ENCODE measurements at places on chromosomes 16 and 17. TPM values are rescaled to one million over a fixed set of nuclear protein-coding genes. Genes with fewer than 3 reads are reported as not detected.

The CHST4 gene
- not detected for total RNA-seq

The CACNG1 gene
- total RNA-seq, result not detected

- peak within 1 kb of the TSS; percentile 93 for H3K4me3 ChIP-seq
- peak within 1 kb of the TSS; percentile 91 for H3K27ac ChIP-seq
- H3K36me3 ChIP-seq, result peaks cover 4% of the 10 kb centered on the region
- peaks cover 77% of the 10 kb centered on the region for H3K4me1 ChIP-seq
- peak; percentile 86 for DNase-seq
Observed at GRCh38 chr17:28743243-28744103, at the start of gene TRAF4. Gene TRAF4 (plus strand): TSS chr17:28744011. CDS start chr17:28744113, 102 bp downstream.

GRCh38 chr16:24124291-24124690, 131.8 kb upstream of the CACNG3 start:
- peak overlapping the region; percentile 46 for H3K27ac ChIP-seq
- H3K4me3 ChIP-seq, result no peak overlapping the region
- DNase-seq, result no peak
- H3K4me1 ChIP-seq, result no peaks in the 10 kb centered on the region
- peaks cover 7% of the 10 kb centered on the region for H3K36me3 ChIP-seq
- no peaks in the 10 kb centered on the region for H3K27me3 ChIP-seq

DNA sequence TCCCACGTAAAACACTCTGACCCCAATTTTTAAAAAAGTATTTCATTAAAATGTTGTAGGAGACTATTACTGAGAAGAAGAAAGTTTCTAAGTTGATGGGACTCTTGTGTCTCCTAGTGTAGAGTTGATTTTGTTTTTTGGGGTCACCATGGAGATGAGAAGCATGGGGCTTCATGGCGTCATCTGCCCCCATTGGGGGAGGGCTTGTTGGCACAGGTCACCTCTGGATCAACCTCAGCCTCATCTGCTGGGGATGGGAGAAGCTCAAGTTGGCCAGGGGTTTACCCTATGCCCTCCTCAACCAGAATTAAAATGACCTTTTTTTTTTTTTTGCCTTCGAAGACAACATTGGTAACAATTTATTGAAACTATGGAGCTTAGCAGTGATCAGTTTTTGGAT, 28.3 kb downstream of the MSI2 start:
- H3K36me3 ChIP-seq, result peaks cover 3% of the 10 kb centered on the region
- peaks cover 78% of the 10 kb centered on the region for H3K4me1 ChIP-seq
- H3K27me3 ChIP-seq, result no peaks in the 10 kb centered on the region
- DNase-seq, result peak; percentile 10
- peak overlapping the region; percentile 94 for H3K27ac ChIP-seq
- peak overlapping the region; percentile 60 for H3K4me3 ChIP-seq

DNA sequence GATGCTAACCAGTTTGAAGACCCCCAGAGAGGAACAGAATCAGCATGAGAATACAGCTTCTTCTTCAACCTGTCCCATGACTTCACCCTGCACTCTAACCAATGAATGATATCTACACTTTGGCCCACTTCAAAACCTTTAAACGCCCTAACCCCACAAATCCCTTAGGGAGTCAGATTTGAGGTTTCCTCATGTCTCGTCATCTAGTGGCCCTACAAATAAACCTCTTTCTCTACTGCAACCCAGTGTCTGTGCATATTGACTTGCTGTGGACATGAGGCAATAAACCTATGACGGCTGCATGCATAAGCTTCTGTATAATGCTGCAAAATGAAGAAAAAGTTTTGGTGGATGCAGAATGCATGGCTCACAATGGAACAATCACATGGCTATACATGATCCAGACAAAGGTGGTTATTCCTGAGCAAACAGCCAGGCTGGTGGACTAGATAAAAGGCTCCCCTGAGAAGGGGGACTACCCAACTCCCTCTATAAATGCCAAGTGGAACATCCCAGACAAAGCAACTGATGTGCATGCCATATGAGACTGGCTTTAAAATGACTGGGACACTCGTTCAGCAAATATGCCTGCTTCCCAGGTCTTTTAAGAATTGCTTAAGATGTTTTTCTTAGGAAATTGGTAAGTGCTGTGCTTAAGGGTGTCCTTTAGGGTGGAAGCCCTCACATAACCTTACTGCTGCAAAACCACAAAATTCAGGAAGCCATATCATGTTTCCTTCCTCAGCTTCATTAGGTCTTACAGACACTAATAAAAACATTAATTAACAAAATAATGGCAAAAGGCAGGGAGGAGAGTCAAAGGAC, 12.2 kb downstream of the N4BP1 start:
- no peak overlapping the region for H3K27ac ChIP-seq
- DNase-seq, result no peak
- no peak overlapping the region for H3K4me3 ChIP-seq
- no peaks in the 10 kb centered on the region for H3K27me3 ChIP-seq
- H3K4me1 ChIP-seq, result peaks cover 45% of the 10 kb centered on the region

The CCL18 gene
- 0.48 TPM for total RNA-seq

DNA sequence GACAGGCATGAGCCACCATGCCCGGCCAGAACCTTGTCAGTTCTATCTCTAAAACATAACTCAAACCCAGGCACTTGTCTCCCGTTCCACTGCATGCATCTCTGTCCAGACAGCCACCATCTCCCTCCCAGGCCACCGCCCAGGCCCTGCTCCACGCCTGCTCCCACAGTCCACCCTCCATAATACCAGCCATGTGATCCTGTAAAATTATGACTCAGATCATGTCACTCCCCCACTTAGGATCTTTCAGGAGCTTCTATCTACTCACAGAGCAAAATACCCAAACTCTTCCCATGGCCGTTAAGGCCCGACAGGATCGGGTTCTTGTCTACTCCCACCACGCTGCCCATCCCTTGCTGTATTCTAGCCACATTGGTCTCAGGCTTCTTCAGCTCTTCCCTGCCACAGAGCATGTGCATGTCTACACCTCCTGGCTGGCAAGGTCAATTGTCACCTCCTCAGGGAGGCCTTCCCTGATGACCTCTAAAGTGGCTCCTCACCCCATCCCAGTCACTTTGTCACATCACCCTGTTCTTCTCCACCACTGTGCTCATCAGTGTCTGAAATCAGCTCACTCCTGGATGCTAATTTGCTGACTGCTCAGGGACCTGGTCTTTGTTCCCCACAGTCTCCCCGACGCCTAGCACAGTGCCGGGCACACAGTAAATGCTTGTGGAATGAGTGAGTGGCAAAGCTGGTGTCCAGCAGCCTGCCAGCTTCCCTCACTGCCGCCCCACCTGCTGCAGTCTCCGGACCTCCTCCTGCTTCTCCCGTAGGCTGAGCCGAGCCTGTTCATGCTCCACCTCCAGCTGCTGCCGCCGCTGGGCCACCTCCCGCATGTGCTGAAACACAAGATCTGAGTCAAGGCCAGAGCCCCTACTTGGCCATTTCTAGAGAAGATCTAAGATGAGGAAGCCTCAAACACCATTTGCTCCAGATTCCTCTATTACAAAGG, 6.7 kb downstream of the TSPOAP1 start:
- H3K36me3 ChIP-seq, result no peaks in the 10 kb centered on the region
- H3K27me3 ChIP-seq, result no peaks in the 10 kb centered on the region
- DNase-seq, result peak; percentile 38
- H3K4me3 ChIP-seq, result no peak overlapping the region
- H3K4me1 ChIP-seq, result peaks cover 51% of the 10 kb centered on the region
- peak overlapping the region; percentile 82 for H3K27ac ChIP-seq

GRCh38 chr17:1995907-1996799, 29.0 kb downstream of the RTN4RL1 start:
- no peaks in the 10 kb centered on the region for H3K4me1 ChIP-seq
- H3K36me3 ChIP-seq, result no peaks in the 10 kb centered on the region
- no peak overlapping the region for H3K27ac ChIP-seq
- no peak overlapping the region for H3K4me3 ChIP-seq
- peaks cover 30% of the 10 kb centered on the region for H3K27me3 ChIP-seq

The TBC1D3 gene
- not detected for total RNA-seq

The HP gene
- not detected for total RNA-seq

DNA sequence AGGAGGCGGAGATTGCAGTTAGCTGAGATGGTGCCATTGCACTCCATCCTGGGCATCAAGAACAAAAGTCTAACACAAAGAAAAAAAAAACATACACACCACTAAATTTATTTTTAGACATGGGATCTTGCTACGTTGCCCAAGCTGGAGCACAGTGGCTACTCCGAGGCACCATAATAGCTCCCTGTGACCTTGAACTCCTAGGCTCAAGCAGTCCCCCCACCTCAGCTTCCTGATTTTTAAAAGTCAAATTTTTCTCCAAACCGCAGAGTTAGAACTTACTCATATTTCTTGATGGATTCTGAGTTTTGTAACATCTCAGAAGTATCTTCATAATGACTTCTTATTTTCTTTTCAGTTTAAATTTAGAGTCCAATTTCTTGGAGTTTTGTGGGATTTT, 3.4 kb downstream of the CMTM4 start:
- H3K27me3 ChIP-seq, result peaks cover 19% of the 10 kb centered on the region
- no peaks in the 10 kb centered on the region for H3K36me3 ChIP-seq
- peaks cover 22% of the 10 kb centered on the region for H3K4me1 ChIP-seq
- no peak for DNase-seq
- H3K4me3 ChIP-seq, result no peak overlapping the region

DNA sequence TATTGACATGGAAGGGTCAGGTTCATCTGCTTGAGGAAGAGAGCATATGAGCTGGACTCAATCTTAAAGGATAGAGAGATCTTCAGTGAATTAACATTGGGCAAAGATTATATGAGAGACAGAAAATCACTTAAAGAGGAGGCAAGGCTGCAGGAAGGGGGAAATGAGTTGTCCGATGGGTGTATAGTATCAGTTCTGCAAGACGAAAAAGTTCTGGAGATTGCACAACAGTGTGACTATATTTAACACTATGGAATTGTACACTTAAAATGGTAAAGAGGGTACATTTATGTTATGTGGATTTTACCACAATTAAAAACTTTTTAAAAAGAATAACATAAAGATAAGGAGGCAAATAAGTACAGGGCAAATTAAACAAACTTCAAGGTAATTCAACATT, 80.7 kb downstream of the HELZ start:
- DNase-seq, result no peak
- H3K27me3 ChIP-seq, result no peaks in the 10 kb centered on the region
- H3K27ac ChIP-seq, result no peak overlapping the region
- no peak overlapping the region for H3K4me3 ChIP-seq
- no peaks in the 10 kb centered on the region for H3K4me1 ChIP-seq

- no peaks in the 10 kb centered on the region for H3K27me3 ChIP-seq
- H3K27ac ChIP-seq, result no peak overlapping the region
- peaks cover 86% of the 10 kb centered on the region for H3K4me1 ChIP-seq
- peaks cover 5% of the 10 kb centered on the region for H3K36me3 ChIP-seq
- DNase-seq, result no peak
Observed at GRCh38 chr16:81000873-81001272, 5.8 kb downstream of the CMC2 start.

The VAT1L gene
- not detected for total RNA-seq

DNA sequence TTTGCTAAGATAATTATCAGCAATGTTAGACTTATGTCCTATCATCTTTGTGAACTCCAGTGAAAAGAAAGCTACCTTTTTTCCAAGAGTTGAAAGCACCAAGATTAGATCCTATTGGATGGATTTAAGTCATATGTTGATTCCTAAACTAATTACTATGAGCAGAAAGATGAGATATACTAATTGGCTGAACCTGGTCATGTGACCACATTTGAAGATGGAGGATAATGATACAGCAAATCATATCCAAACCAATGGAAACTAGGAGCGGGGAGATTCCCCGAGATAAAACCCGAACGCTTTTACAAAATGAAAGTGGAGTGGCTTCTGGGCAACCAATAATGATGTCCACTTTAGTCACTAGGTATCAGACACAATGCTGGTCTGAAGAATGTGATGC, 1060.2 kb upstream of the EEF2KMT start:
- DNase-seq, result no peak
- no peak overlapping the region for H3K27ac ChIP-seq
- H3K36me3 ChIP-seq, result no peaks in the 10 kb centered on the region
- H3K27me3 ChIP-seq, result no peaks in the 10 kb centered on the region

DNA sequence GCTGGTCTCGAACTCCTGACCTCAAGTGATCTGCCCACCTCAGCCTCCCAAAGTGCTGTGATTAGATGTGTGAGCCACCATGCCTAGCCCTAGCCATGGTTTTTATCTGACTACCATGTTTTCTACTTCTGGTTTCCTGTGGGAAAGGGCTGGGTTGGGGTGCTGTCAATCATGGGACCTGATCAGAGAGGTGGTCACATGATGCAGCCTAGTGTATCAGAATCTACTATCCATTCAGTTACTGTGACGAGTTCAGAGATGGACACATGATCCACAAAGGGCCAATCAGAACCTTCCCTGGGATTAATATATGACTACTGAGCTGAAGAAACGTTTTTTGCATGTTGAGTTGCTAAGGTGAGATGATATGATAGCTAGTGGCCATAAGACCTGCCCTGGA, 59.1 kb downstream of the ABCC6 start:
- no peak for DNase-seq
- no peaks in the 10 kb centered on the region for H3K27me3 ChIP-seq
- no peak overlapping the region for H3K4me3 ChIP-seq
- no peaks in the 10 kb centered on the region for H3K4me1 ChIP-seq

DNA sequence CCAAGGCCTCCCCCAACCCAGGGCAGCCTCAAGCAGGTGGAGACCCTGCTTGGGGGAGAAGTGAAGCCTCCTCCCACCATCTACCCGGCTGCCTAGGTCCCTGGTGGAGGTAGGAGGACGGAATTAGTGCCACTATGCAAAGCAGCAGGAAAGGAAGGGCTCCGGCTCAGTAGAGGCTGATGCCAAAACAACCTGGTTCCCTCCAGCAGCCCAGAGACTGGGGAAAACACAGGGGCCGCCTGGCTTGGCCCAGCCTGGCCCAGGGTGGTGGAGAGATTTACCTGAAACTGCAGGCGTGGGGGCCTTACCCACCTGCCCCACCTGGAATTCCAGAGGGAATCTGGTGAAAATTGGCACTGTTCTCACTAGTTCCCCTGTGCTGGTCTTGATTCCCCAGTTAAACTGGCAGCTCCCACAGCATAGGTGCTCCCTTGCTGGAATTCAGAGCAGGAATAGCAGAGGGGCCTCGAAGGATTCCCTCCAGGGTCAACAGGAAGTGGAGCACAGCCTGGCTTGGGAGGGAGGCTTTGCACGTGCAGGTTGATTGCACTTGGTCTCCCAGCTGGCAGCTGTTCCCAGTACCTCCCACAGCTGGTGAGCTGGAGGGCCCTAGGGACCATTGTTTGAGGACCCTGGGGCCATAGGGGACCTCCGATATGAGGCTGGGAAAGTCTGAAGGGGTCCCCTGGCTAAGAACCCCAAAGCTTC, 4.5 kb downstream of the CD79B start:
- no peak for DNase-seq
- no peak overlapping the region for H3K27ac ChIP-seq
- no peaks in the 10 kb centered on the region for H3K36me3 ChIP-seq
- H3K4me1 ChIP-seq, result peaks cover 21% of the 10 kb centered on the region
- no peaks in the 10 kb centered on the region for H3K27me3 ChIP-seq

GRCh38 chr16:80554033-80554432, 13.2 kb downstream of the DYNLRB2 start:
- no peak overlapping the region for H3K4me3 ChIP-seq
- no peaks in the 10 kb centered on the region for H3K27me3 ChIP-seq
- H3K4me1 ChIP-seq, result peaks cover 8% of the 10 kb centered on the region
- no peak for DNase-seq

The NPIPA8 gene
- not detected for total RNA-seq

The PRAC1 gene
- total RNA-seq, result not detected

The PABPN1L gene
- not detected for total RNA-seq

The CTRB2 gene
- not detected for total RNA-seq

The ACBD4 gene
- 20.1 TPM for total RNA-seq

- no peak overlapping the region for H3K27ac ChIP-seq
- H3K4me1 ChIP-seq, result no peaks in the 10 kb centered on the region
- H3K4me3 ChIP-seq, result no peak overlapping the region
- H3K36me3 ChIP-seq, result peaks cover 15% of the 10 kb centered on the region
- no peak for DNase-seq
- no peaks in the 10 kb centered on the region for H3K27me3 ChIP-seq
Observed at GRCh38 chr16:57424583-57424982, 20.0 kb downstream of the CCL17 start.

GRCh38 chr17:63658366-63658765, 36.1 kb downstream of the MAP3K3 start:
- DNase-seq, result no peak
- H3K4me1 ChIP-seq, result no peaks in the 10 kb centered on the region
- no peaks in the 10 kb centered on the region for H3K27me3 ChIP-seq
- peaks cover 1% of the 10 kb centered on the region for H3K36me3 ChIP-seq

Data from activated T-cell treated with anti-CD3 and anti-CD28 coated beads, Interleukin-2, amount 50 U/mL, for 72 hours (primary cell).